Regular cardiac myocyte (primary cell): ENCODE measurements at places on chromosomes 7 and 10. TPM values are rescaled to one million over a fixed set of nuclear protein-coding genes. Genes with fewer than 3 reads are reported as not detected.

The TMEM26 gene
- total RNA-seq = 0.19 and 0.28 TPM in 2 replicates

The STRA8 gene
- total RNA-seq = not detected in 2 replicates

The MMP21 gene
- total RNA-seq = 0.28 TPM in 1 of 2 replicates, not detected in the other

The PDGFA gene
- total RNA-seq = 45.4 and 90.9 TPM in 2 replicates

The TYW1B gene
- total RNA-seq = 1.9 and 8.5 TPM in 2 replicates

The TTYH3 gene
- total RNA-seq = 17.2 and 25.9 TPM in 2 replicates

The ZPBP gene
- not detected in 2 replicates for total RNA-seq

The WBP1L gene
- 61.9 and 65.1 TPM in 2 replicates for total RNA-seq

The NPC1L1 gene
- total RNA-seq = under 0.01 TPM in 2 replicates

The ADIRF gene
- 29.3 and 69.4 TPM in 2 replicates for total RNA-seq

The FZD1 gene
- 7.6 and 11.7 TPM in 2 replicates for total RNA-seq

The ZEB1 gene
- total RNA-seq = 64.4 and 101 TPM in 2 replicates

The A1CF gene
- total RNA-seq = not detected in 2 replicates

The PHYHIPL gene
- total RNA-seq = not detected in 2 replicates

The FXYD4 gene
- not detected in 2 replicates for total RNA-seq

The ICA1 gene
- total RNA-seq = 2.1 TPM in 1 of 2 replicates, not detected in the other

The BBIP1 gene
- total RNA-seq = 27.4 and 28.2 TPM in 2 replicates

The SFRP5 gene
- not detected in 2 replicates for total RNA-seq

The RSU1 gene
- 66.5 and 66.7 TPM in 2 replicates for total RNA-seq

The TMEM139 gene
- total RNA-seq = not detected in 2 replicates

The SPDYE1 gene
- not detected in 2 replicates for total RNA-seq

The KCP gene
- 0.19 and 1.4 TPM in 2 replicates for total RNA-seq

The GPR15LG gene
- not detected in 2 replicates for total RNA-seq

The MMRN2 gene
- 5.4 and 9.0 TPM in 2 replicates for total RNA-seq

The SMO gene
- 4.8 and 21.4 TPM in 2 replicates for total RNA-seq
